ENCODE measurements at places on chromosomes 6 and 20.

DNA sequence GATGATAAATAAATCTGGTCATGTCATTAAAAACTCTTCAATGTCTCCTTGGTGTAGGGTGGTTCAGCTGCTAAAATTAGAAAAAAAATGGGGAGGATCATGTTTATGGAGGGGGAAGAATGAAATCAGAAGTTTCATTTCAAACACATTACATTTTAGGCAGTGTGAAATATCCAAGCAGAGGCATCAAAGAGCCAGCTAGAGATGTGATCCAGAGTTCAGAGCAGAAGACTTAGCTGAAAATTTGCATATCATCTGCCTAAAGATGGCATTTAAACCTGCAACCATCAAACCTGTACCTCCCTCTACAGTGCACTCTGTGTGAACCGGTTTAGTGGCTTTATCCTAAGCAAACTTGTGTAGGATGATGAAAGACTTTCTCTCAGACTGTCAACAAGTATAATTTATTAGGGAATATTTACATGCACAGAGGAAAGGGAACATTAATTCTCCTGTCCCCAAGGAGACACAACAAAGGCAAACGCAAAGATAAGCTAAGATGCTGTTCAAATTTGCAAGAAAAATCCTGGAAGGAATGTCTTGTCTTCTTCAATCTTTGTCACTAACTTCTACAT, 84.8 kb upstream of the PLEKHG1 start:
- no peak for DNase-seq

DNA sequence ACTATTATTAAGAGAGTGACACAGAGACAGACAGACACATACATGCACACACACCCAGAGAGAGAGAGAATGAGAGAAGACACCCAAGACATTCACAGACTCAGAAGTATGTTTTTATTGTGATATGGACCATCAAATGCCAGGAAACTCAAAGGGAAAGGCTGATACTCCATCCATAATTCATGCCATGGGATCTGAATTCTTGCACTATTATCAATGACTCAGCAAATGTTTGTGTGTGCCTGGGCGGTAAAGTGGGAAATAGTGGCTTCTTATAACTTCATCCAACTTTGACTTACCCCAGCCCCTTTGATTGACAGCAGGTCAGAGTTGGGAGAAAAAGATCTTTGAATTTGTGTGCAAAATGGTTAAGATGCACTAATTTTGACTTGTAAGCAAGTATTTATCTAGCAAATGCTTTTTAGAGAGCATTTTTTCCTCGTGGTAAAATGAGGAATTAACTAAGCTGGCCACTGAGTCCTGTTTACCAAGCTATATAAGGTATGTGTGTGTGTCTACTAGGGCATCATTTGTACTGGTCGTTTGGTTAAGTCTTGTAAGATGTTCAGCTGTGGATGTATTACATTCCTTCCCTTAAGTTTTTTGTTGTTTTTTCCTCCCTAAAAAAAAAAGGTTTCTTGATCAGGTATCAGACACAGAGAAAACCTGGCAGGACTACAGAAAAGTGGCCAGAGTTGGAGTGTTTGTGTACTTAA, 3.0 kb upstream of the CCN2 start:
- DNase-seq, result no peak

- no peak for DNase-seq
These were observed 148.0 kb downstream of the LRFN2 start for GRCh38 chr6:40439026-40439800.

- DNase-seq, result no peak
These were observed 4.3 kb downstream of the TNNC2 start for GRCh38 chr20:45822857-45823256.

GRCh38 chr20:20864351-20865096, 152.1 kb upstream of the RALGAPA2 start:
- DNase-seq, result no peak

Measured in GM10248 (cell line).